ENCODE measurements at places on chromosomes 4 and X.

DNA sequence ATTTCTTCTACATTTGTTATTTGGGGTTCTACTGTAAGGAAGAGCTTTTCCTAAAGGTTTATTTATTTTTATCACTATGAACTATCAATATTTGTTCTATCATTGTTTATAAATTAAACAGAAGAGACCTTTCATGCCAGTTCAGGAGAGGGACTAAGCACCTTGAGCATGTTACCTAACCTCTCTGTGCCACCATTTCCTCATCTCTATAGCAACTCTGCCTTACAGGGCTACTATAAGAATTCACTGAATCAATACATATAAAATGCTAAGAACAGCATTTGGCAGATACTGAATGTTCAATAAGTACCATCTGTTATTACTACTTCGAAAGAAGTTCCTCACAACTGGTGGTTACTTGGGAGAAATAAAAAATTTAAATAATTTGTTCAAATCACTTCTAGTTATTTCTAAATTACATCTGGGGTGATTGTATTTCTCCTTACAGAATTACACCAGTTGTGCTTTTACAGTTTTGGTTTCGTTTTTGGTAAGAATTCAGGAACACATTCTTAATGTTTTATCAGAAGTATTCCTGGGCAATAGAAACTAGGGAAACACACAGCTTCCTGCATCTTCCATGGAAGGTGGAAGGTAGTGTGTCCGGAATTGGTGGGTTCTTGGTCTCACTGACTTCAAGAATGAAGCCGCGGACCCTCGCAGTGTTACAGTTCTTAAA is 32.9 kb downstream of the EREG start:
- DNase-seq: peak; percentile 69

DNA sequence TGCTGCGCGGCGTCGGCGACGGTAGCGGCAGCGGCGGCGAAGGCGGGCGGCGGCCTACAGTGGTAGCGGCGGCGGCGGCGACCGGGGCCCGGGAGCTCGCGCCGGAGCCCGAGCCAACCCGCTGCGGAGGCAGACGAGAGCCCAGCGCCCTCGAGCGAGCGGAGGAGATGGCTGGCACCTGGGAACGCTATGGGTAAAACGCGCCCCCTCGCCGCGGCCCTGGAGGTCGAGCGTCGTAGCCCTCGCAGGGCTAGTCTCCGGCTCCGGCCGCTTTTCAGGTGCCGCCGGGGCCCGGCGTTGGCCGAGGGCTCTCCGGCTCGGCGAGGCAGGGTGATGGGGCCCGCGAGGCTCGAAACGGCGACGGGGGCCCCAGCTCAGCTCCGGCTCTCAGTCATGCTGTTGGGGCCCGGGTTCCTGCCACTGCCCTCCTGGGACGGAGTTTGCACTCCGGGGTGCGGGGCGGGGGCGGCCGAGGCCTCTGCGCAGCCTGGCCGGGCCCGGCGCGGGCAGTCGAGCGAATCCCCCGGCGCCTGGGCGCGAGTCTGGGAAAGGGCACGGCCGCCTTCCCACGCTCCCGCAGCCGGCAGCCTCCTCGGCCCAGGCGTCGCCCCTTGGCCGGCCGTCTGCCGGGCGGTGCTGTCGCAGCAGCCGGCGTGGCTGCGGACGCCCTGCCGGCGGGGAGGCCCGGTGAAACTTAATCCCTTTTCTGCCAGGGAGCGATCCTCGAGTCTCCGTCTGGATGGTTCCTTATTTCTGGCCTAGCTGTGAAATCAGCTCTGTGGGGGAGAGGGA is 768 bp downstream of the MID2 start:
- peak; percentile 57 for DNase-seq

GRCh38 chr4:163611784-163612445 is 117.4 kb downstream of the TMA16 start:
- no peak for DNase-seq

GRCh38 chr4:173420324-173420752 is 21.4 kb upstream of the SCRG1 start:
- peak; percentile 19 for DNase-seq

DNA sequence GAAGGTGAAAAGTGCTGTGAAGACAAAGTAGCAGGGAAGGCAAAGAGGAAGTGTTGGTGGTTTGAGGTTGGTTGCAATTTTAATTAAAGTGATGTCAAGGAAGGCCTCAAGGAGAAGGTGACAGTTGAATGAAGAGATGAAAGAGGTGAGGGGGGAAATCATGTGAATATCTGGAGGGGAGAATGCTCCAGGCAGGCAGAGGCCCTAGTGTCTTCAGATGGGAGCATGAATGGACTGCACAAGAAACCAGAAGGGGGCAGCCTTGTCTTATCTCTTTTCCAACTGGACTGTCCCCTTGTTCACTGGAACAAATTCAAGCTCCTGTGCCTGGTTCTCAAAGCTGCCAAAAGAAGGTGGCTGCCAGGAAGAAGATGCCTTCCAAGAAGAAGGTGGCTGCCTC is 68.4 kb downstream of the MAOB start:
- DNase-seq: no peak

- no peak for DNase-seq
These were observed 961.8 kb upstream of the TENM3 start for GRCh38 chr4:181281451-181281850.

DNA sequence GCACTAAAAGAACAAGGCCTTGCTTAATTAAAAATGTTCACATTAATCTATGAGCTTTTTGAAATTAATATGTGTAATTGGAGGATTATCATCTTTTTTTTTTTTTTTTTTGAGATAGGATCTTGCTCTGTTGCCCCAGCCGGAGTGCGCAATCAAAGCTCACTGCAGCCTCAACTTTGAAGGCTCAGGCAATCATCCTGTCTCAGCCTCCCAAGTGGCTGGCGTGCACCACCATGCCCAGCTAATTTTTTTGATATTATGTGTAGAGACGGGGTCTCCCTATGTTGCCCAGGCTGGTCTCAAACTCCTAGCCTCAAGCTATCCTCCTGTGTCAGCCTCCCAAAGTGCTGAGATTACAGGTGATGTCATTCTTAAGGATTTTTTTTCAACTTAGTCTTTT is 20.0 kb downstream of the PRPS1 start:
- no peak for DNase-seq

DNA sequence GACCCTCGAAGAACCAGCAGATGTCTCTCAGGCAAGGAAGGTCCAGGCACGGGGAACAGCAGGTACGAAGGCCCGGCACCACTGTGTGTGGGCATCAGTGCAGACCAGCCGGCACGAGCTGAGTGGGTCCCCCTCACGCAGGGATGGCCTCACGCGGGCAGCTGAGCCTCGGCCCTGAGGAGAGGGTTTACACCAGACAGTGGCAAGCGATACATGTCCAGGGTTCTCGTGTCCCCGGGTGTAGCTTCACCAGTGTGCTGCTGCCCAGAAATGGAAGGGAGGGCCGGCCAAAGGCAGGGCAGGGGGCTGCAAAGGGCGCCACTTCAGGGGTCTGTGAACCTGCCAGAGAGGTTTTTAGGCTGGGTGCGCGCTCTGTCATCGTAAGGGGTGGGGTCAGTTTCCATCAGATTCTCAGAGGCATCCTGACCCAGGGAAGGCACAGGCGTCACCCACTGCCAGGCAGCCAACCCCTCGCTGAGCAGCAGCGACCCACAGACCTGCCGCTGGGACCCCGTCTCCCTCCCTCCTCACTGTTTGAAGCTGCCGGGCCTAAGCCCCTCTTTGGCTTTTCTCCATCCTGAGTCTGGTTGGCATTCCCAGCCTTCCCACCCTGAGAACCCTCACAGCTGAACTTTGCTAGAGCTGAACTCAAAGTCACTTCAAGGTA is 107.0 kb downstream of the CPZ start:
- no peak for DNase-seq

DNA sequence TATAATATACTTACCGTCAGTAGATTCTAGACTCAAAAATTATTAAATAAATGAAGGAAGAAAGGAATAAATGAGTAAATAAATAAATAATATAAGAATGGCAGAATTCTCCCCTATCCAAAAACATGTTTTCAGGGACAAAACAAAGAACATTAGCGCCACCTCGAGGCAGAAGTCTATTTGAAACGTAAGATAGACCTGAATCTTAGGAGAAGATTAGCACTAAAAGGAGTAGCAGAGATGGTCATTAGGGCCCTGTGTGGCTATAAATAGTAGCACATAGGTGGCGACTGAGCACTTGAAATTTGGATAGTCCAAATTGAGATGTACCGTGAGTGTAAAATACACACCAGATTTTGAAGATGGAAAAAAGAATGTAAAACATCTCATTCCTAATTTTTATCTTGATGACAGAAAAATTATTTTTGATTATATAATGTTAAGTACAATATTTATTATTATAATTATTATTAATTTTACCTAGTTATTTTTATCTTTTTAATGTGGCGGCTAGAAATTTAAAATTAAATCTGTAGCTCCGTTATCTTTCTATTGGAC is 24.3 kb upstream of the SRD5A3 start:
- no peak for DNase-seq

DNA sequence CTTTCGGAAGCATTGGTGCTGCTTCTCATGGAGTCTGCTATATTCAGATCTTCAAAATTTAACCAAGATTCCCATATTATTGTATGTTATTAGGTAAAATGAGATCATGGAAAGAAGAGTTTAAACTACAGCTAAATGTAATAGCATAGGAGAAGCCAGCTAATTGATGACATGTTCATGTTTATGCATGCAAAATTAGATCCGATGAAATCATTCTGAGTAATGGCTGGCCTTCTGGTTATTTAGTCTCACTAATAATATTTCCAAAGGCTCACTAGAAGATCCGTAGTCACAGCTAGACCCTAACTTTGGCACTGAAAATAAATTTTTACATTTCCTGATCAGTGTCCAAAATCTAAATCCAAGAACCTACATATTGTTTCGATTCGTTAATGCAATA is 19.8 kb upstream of the PHKA2 start:
- no peak for DNase-seq

- peak; percentile 90 for DNase-seq
These were observed 82.3 kb upstream of the CD99 start for GRCh38 chrX:2608638-2609430.

DNA sequence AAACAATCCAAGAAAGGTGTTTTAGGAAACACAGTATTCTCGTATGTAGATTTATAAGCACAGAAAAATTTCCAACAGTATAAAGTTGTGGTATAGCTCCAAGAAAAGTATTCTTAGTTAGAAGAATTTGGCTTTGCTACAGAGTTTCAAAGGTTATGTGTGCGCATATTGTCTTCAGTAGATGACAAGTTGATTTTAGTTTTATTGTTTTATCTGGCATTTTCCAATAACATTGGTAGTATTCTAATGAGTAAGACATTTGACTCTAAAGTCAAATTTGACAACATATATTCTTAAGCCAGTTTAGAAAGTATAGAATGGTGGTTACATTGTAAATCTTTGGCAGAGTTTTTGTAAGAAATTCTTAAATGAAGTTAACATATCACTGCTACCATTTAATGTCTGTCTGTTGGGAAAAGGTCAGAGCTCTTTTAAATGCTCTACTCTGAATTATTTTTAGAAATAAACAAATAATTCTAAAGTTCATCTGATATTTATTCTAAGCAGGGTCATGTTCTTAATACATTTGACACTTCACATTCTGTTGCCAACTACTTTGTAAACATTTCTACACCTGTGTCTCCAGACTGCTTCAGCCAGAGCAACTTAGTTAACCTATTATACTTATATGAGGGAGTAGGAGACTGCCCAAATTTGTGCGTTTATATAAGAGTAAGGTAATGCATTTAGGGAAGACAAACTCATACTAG is 30.0 kb downstream of the CLCN3 start:
- DNase-seq: no peak

DNA sequence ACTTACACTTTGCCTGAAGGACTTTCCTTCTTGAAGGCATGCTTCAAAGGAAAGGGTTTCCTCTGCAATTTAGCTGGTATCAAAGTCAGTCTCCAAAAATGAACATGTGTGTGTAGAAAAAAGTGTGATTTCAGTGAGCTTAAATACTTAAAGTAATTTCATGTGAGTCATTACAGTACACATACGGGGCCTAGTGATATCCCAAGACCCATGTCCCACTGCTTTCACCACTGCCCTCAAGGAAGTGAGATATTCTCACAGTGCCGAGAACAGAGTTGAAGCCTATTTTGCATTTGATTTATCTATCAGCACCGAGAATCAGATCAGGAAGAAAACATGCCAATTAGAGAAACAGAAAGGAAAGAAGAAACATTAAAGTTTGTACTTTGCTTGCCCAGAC is 61.0 kb downstream of the CHST7 start:
- no peak for DNase-seq

DNA sequence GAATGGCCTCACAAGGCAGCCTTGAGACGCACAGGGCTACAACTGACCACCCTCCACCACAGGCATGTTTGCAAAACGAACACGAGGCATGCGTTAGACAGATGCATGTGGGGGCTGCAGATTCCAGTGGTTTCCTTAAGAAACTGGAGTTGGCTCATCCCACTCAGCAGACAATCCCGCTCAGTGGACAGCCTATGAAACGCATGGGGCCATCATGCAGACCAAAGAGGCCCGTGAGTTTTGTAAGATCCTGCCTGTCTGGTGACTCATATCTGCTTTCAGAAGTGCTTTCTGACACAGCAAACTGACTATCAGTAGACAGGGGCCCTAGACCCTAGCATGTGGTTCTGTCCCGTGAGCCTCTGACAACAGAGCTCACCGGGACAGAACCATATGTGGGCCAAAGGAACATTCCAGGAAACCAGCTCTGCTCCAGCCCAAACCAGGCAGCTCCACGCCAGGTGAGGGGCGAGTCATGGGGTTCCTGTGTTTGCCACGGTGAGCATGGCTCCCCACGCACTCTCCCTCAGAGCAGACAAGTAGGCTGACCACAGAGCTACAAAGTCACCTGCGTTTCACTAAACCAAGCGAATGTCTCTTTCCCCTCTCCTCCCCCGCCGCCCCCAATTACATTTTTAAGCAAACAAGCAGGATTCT is 74.4 kb downstream of the MTMR1 start:
- DNase-seq: no peak

DNA sequence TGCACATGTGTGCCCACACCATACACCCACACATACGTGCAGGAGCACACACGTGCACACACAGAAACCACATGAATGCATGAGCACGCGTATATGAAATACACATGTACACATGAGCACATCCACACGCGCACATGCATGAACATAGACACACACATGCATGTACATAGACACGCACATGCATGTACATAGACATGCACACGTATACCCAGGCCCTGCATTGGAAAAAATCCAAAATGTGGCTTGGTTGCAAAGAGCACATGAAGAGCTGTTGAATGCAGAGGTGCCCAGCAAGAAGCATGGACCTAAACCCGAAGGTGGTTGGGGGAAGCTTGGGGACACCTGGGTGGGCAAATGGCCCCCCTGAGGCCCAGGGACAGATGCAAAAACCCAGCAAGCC is 18.5 kb downstream of the CD99 start:
- DNase-seq: no peak

- DNase-seq: peak; percentile 60
These were observed 10.2 kb downstream of the HNRNPH2 start for GRCh38 chrX:101417981-101418841.

Data from B cell (primary cell).